Epithelial cell of esophagus (primary cell): ENCODE measurements at places on chromosomes 5 and 9.

DNA sequence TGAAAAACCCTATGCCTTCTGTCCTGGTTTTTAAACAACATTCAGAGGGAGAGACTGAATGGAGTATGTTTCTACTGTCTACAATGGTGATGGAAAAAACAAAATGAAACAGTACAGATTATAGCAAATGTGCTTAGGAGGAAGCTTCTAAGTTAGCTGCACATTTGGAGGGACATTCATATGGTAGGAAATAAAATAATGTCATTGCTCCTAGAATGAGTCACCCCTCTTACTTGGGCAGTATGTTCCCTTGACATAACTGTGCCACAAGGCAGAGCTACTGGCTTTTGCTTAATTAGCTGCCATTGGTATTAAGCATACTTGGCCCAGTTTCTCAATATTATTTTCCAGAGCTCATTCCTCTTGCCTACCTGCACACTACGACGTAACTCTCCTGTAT lies 128.9 kb downstream of the GDNF start:
- DNase-seq: no peak

GRCh38 chr5:171390883-171391677 lies 3.4 kb downstream of the NPM1 start:
- peak; percentile 23 for DNase-seq

GRCh38 chr9:14313951-14314423 lies at the start of gene NFIB:
Gene NFIB, minus strand, starts transcription at chr9:14314141. Its CDS starts 630 bp downstream, at chr9:14313511.
- peak; percentile 58 for DNase-seq

DNA sequence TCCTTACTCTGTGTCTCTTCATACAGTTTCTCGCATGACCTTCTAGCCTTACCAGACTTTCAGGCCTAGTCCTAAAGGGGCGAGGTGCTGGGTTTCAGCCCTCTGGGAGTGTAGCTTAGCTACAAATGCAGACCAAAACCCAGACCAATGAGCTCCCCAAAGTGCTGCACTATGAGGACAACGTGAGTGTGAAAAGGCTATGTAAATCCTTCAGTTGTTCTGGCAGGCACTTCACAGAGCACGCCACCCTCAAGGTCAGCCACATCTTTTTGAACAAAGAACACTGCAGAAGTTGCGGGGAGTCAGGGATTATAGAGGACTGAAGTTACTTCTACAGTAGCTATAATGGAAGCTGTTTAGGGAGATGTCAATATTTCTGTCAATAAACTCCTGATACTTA lies 301.7 kb downstream of the MARCHF11 start:
- DNase-seq: no peak

DNA sequence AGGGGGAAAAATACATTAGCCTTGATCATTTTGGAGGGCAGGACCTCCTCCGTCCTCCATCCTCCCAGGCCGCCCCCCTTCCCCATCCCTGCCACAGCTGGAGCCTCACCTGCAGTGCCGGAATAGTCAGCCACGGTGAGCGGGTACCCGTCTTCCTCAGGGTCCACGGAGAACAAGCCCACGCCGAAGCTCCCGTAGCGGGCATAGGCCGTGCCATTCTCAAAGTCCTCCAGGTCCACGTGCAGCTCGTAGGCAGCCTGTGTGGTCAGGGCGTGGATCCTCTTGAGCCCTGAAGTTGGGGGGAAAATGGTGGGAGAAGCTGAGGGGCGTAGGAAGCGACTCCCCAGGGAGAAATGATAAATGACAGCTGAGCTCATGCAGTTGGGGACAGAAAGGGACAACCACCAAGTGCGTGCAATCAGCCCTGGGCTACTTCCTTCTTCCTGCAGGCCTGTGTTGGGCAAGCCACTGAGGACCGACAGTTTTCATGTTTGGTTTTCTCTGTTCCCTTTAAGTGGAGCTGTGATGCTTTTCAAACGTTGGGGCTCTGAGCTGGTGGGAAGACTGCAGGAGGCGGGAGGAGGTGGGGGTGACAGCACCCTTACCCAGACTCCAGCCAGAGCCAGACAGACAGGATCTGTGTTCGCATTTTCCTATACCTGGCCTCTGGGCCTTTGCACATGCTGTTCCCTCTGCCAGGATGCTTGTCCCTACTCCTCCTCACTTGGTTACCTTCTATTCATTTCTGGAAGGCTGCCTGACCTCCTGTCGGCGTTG lies 8.7 kb upstream of the QRFP start:
- DNase-seq: no peak

DNA sequence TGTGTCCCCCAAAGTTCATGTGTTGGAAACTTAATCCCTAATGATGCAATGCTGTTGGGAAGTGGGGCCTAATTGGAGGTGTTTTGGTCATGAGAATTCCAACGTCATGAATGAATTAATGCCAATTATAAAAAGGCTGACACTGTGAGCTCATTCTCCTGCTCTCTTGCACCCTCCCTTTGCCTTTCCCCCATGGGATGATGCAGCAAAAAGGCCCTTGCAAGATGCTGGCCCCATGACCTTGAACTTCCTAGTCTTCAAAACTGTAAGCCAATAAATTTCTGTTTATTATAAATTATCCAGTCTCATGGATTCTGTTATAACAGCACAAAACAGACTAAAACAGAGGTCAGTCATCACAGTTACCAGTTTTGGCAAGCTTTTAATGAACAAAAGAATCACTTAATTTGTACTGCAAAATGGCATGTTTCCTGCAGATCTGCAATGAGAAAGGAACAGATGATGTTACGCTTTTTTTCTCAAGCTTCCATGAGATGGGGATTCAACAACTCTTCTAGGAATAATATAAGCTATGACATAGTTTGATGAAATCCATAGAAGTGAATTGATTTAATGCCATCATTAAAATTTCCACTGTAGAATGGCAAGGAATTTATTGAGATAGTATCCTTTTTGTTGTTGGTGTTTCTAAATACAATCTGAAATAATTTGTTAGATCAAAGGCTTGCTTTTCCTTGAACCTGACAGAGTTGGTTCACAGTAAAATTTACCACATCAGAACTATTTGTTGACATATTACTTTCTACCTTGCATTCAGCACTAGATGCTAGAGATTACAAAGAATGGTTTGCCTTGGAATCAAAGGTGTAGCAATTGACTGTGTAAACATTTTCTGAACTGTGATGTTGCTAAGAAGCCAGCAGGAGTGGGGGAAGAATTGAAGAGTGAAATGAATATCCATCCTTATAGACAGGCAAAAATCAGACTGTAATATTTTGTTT lies 29.3 kb upstream of the RFK start:
- DNase-seq: no peak

GRCh38 chr5:62308439-62308838 lies 2.4 kb downstream of the KIF2A start:
- DNase-seq: no peak

DNA sequence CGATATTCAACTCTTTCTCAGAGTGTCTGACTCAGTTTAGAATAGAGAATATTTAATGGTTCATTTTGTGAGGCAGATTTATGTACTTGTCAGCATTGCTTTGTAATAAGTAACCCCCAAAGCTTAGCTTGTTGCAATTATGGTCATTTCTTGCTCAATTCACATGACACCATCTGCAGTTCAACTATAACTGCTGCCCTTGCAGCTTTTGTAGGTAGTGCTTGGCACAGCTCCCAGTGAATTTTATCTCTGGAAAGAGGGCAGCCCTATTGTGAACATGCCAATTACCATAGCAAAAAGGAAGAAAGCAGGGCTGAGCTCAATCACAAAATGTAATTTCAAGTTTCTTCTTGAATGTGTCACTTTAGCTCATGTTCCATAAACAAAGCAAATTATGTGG lies 1587.7 kb upstream of the ACO1 start:
- DNase-seq: peak; percentile 48

- peak; percentile 74 for DNase-seq
Observed at GRCh38 chr9:126301985-126302603, 24.5 kb upstream of the MVB12B start.

DNA sequence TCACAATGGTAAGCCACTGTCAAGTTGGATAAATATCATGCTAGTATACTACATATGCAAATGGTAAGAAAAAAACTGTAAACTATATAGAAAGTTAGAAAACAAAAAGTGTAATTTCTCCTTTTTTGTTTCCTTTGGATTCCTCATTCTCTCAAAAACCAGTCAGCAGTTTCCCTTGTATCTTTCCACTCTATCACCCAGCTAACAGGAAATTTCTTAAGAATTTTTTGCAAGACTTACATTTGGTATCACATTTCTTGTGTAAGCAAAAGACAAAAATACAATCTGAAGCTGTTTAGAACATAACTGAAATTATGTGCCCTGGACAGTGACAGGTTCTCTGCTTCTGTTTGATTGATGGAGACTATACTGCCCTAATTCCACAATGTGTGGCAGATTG lies 25.2 kb upstream of the MSH3 start:
- DNase-seq: no peak

DNA sequence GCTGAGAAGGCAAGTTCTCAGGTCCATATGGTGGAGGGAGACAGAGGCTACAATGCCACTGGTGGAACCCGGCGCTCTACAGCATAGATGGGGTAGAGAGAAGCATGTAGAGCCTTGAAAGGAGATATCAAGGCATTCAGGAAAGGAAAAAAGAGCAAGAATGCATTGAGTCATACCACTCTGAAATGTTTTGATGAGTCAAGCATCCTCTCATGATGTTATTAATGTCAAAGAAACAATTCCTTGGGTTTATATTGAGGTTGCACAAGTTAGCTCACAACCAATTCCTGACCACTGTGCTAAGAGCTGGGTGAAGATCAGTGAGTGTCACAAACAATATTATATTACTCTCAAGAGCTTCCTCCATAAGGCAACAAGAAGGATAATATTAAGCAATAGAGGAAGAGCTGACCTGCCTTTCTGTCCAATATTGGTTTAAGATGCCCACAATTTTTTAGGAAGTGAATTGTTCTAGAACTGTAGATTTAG lies 178.0 kb downstream of the RFK start:
- peak; percentile 91 for DNase-seq

DNA sequence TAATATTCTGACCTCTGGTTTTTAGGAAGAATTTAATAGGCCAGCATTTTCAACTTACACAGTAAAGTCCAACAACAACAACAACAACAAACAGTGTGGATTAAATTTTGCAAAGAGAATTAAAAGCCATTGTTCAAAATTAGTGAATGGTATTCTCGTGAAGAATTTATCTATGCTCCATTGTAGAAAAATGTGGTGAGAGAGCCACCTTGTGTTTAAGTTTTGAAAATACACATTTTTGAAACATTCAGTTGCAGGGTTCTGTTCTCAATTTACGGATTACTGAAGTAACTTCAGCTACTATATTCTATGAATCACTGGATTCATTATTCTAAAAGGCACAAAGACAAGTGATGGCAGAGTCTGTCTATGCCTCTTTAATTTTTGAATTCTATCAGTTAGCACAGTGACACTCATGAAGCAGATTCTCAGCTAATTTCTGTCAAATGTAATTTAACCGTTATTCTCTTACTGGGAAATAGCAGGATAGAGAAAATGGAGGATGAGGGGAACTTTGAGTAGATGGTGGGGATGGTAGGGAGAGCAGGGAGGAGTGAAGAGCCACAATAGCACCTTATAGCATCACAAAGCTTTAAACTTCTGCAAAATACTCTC lies 11.0 kb downstream of the CCDC152 start:
- DNase-seq: peak; percentile 37

GRCh38 chr9:101562966-101563365 lies 29.3 kb downstream of the RNF20 start:
- no peak for DNase-seq

DNA sequence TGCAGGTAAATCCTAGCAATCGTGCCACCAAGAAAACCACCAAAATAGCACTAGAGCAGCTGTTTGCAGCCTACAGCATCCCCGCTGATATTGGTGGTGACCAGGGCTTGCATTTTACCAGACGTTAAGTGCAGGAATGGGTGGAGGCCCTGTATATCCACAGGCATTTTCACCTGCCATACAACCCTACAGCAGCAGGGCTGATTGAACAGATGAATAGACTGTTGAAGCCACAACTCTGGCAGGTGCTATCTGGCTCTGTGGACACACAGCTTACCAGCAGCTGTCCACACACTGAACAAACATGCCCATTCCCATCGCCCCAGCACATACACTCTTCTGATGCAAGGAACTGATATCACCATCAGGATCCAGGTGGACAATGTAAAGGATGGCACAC lies 154.5 kb upstream of the APC start:
- no peak for DNase-seq

- DNase-seq: no peak
Observed at GRCh38 chr5:175847503-175847902, 23.9 kb upstream of the CPLX2 start.
